ENCODE measurements at places on chromosomes 5 and 9.
A peak's percentile ranks its signal among the peaks of the same experiment; 100 is the strongest.

DNA sequence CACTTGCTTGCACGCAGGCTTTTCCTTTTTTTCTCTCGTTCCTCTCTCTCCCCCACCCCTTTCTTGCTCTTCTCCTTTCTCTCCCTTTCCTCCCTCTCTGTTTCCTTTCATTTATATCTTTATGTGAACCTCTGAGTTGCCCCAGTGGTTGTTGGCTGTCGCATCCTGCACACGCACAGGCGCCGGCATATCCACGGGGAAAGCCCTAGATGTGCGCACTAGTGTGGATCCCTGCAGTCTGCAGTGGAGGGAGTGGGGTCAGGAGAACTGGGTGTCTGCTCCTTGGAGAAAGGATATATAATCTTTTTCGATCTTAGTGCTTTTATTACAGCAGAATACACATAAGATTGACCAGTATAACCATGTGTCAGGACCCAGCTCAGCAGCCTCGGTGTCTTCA, 223.5 kb downstream of the FANCC start:
- DNase-seq, result no peak

- DNase-seq, result peak; percentile 53
Measured at GRCh38 chr5:72209147-72210115, 102.2 kb downstream of the MAP1B start.

DNA sequence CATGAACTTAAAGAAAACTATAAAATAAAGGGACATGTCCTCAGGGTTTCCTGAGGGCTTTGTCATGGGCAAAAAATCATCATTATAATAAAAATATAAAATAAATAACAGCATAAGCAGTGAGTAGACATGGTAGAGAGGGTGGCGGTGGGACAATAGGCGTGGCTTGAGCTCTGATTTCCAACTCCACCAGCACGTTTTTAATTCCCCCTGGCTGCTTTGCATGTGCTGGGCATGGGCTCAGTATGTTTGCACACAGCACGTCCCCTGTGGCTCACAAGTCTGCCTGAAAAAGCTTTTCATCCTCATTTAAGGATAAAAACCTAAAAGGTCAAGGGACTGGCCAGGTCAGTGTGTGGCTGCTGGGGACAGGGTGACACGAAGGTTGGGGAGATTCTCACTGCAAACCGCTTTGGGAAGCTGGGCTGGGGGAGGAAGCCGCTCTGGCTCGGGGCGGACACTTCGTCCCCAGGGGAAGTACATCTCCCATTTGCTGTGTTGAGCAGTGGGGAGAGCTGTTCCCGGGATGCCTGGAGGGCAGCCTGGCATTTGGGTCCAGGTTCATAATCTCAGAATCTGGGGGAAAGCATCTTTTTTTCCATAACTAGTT, 32.6 kb downstream of the NKX2-5 start:
- no peak for DNase-seq

DNA sequence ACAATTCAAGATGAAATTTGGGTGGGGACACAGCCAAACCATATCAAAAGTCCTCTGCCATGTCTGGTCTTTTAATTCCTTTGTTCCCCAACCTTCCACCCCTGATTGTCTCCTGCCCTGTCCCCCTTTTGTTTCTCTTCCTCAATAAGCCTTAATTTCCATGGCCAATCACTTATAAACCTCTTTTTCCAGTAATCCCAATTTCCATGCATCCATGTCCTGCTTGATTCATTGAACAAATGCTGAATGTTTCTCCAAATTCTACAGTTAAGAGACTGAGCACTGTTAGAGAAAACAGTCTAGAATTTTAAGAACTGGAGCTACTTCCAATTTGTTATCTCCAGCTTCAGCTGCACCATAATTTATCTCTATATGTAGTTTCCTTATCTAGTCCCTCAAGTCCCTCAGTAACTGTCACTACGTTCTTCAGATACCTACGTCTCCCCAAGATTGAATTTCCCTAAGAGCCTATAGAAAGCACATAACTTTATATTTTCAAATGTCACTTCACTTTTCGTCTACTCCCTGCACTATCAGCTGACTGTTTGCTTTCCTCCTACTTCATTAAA, 34.2 kb downstream of the TARS1 start:
- no peak for DNase-seq

- no peak for DNase-seq
Measured at GRCh38 chr9:18109675-18110074, 364.3 kb upstream of the ADAMTSL1 start.

DNA sequence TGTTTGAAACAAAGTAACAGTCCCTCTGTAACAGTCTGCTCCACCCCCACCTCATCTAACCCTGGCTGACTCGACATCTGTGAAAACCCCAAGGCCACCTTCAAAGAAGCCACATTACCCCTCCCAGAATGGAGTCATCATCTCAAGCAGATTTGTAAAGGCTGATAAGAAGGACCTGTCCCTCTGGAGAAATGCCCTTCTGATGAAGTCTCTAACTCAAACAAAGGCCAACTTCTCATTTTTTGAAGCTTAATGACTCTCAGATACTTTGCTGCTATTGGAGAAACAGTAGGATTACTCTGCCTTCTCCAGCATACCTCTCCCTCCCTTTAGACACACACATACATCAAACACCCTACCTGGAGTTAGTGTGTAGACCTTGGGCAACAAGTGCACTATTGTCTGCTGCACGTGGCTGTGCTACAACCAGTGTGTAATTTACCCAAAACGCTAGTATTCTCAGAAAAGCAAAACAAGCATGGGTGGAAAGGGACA, 5.3 kb upstream of the SUSD1 start:
- peak; percentile 49 for DNase-seq

- no peak for DNase-seq
Measured at GRCh38 chr9:17776735-17777134, 197.9 kb downstream of the SH3GL2 start.

DNA sequence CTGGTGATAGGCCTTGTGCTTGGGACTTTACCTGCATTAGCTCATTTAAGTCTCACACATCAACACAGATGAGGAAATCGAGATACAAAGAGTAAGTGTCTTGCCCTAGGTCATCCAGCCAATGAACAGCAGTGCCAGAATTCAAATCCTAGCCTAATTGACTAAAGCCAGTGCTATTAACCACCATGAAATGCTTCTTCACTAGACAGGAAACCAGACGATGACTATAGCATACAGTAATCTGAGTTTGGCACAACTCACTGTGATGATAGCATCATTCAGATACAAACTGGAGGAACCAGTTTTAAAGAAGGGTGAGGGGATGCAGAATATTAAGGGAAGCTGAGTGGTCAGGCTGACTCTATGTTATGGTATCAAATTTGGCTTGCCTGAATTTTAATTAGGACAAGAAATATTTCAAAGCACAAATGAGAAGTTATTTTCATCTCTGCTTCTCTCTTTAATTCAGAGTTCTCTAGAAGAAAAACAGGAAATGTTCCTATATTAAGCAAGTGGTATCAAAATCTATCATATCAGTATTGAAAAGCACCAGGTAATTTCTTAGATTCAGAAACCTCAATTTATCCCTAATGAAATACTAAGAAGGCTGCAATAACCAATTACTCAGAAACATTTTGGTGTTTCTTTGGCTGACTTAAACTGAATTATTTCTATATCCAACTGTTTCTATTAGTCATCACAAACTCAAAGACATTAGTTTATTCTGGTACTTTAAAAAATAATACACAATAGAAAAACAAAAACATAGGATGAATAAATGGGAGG, 147.0 kb upstream of the RASA1 start:
- peak; percentile 96 for DNase-seq

DNA sequence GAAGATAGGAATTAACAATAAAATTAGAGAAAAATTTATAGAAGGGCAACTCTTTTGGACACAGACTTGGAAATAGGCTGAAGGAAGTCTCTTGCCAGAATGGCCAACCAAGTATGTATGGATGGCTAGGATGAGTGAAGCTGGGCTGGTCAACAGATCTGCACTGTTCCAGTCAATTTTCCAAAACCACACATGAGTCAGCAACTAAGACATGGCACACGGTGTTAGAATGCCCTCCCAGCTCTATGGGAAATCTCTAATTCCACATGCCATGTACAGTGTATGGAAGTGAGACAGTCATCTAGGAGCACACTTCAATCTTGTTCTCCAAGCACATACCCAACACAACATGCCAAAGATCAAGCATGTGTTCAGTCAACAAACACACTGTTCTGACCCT, 129.6 kb downstream of the GLIS3 start:
- DNase-seq, result no peak

DNA sequence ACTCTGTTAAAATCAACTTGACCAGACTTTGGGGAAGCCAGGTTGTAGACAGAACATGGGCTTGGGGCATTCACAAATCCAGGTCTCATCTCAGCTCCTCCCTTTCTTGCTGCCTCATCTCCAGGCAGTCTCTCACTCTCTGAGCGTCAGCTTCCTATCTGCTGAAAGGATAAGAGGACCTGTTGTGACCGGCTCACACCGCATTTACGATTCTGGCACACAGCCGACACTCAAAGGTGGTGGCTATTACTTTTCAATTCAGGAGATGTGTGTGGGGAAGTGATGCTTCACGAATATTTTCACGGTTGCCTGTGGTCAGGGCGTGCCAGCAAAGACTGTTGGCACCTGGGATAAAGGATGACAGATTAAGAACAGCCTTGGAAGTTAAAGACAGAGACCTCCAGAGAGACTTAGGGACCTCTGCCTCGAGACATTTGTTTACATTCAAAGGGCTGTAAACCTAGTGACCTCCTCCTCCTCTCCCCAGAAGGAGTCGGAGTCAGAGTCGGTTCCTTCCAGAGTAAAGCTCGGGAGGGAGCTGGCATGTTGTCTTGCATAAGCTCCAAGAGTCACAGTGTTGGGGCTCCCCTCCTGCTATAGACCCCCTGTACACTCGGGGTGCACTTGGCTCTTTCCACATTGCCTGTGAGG, 83.2 kb downstream of the AK8 start:
- no peak for DNase-seq

GRCh38 chr5:104265531-104266140, 703.0 kb upstream of the NUDT12 start:
- DNase-seq, result no peak

DNA sequence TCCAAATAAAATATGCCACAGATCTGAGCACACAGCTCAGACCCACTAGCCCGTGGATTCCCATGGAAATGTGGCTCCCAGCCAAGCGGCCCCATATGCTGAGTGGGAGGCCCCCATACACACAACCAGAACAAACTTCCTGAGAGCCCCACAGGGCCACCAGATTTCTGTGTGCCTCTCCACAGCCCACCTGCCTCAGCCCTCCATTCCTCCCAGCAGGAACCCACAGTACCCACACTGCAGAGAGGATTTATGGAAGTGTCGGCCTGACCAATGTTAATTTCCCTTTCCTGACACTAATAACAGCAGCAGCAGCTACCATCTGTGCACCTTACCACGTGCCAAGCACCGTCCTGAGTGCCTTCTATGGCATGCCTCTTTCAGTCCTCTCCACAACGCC, 99.3 kb upstream of the SPOCK1 start:
- DNase-seq, result no peak

GRCh38 chr9:95504053-95504963, 12.5 kb downstream of the PTCH1 start:
- peak; percentile 74 for DNase-seq

- DNase-seq, result peak; percentile 87
Measured at GRCh38 chr9:72586388-72587130, 65.2 kb downstream of the TMC1 start.

DNA sequence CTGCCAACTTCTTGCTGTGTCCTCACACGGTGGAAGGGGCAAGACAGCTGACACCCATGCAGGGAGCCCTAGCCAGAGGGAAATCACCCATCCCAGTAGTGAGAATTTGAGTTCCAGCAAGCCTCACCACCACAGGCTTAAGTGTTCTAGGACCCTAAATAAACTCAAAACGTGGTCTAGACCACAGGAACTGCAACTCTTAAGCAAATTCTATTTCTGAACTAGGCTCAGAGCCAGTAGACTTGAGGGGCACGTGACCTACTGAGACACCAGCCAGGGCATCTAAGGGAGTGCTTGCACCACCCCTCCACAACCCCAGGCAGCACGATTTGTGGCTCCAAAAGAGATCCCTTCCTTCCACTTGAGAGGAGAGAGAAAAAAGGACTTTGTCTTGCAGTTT, 96.0 kb upstream of the PHF24 start:
- DNase-seq, result no peak
